Amniotic stem cell (primary cell): ENCODE measurements at places on chromosomes 11 and 22.

DNA sequence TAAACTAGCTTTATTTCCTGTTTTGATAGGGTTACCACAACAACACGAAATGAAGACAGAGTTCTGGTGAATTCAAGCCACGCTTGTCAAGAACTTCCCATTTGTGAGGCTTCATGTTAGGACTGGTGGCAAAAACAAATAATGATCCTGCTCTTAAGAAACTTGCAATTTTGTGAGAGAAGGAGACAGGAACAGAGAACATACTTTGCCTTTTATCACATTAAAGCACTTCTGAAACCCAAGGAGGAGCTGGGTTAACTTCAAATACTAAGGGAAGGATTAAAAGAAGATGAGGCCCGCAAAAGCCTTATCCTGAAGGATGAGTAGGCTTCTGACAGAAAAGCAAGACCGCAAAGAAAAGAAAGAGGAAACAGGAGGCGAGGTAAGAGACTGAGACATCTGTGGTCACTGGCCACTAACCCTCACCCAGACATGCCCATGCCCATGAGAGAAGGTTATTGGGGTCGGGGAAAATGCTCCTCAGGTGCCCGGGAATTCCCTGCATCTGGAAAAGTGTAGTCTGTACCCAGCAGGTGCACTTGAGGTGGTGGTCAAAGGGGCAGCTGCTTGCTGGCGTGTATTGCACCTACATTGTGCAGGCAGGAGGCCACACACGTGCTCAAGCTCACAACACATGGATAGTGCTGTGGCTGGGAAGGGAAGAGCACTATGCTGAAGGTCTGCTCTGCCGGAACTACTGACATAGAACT lies 50.5 kb downstream of the MAPK1 start:
- peak; percentile 84 for DNase-seq

GRCh38 chr11:71209656-71210055 lies 42.7 kb downstream of the SHANK2 start:
- no peak for DNase-seq

DNA sequence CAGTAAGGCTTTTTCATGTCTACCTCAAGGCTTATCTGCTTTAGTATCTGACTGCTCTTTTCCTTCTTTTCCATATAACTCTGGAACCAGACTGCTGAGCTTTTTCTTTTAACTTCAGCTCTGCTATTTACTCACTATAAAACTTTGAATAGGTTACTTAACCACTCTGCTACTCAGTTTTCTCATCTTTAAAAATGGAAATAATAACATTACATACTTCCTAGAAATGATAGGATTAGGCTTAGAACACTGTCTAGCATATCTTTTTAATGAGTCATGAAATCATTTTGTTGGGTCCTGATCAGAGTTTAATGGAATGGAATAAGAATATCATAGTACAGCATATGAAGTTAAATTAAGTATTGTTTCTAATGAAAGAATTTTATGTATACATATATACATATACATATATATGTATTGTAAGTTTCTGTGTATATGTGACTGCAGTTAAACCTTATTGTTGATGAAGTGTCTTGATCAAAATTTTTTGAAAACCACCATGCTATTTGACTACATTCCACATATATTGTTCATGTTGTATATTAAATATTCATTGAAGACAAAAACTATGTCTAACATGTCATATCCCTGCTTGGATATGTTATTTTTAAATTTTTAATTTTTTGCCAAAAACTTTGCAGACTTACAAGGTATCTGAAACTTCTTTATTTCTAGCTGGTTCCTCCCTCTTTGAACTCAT lies 120.2 kb downstream of the METTL15 start:
- DNase-seq, result no peak

DNA sequence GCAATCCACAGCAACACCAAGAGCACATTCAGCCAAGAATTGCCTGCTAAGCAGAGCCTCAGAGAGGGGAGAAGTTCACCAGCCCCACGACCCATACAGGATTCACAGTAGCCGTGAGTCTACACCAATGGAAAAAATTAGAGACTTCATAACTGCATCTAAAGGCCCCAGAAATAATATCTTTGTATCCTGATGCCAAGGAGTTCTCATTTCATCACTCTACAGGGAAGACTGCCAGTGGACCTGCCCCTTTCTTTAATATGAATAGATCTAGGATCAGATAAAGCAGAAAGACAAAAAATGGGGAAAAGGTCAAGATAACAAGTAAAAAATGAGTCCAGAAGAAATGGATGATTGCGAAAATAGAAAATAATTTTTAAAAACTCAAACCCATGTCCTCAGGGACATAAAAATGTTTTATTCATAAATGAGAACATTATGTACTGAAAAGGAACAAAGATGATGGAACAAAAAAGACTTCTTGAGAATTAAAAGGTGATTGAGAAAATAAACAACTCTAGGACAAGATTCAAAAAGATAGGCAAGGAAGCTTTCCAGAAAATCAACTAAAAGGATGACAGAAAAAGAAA lies 9.5 kb downstream of the APOL3 start:
- no peak for DNase-seq

GRCh38 chr11:110279881-110280280 lies 16.5 kb downstream of the RDX start:
- DNase-seq, result no peak

DNA sequence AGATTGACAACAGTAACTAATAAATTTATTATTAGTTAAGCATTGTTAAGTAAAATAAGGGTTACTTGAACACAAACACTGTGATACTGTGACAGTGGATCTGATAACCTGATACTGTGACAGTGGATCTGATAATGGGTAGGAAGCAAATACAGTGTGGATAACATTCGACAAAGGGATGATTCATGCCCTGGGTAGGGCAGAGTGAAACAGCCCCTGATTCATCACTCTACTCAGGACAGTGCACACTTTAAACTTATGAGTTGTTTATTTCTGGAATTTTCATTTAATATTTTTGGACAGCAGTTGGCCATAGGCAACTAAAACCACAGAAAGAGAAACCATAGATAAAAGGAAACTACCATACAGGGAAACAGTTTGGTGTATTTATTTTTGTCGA lies 60.8 kb upstream of the CTSC start:
- DNase-seq, result no peak

- DNase-seq, result no peak
Observed at GRCh38 chr11:133409799-133410198, 122.5 kb downstream of the OPCML start.

GRCh38 chr22:21926728-21927127 lies 25.9 kb downstream of the PPM1F start:
- no peak for DNase-seq

DNA sequence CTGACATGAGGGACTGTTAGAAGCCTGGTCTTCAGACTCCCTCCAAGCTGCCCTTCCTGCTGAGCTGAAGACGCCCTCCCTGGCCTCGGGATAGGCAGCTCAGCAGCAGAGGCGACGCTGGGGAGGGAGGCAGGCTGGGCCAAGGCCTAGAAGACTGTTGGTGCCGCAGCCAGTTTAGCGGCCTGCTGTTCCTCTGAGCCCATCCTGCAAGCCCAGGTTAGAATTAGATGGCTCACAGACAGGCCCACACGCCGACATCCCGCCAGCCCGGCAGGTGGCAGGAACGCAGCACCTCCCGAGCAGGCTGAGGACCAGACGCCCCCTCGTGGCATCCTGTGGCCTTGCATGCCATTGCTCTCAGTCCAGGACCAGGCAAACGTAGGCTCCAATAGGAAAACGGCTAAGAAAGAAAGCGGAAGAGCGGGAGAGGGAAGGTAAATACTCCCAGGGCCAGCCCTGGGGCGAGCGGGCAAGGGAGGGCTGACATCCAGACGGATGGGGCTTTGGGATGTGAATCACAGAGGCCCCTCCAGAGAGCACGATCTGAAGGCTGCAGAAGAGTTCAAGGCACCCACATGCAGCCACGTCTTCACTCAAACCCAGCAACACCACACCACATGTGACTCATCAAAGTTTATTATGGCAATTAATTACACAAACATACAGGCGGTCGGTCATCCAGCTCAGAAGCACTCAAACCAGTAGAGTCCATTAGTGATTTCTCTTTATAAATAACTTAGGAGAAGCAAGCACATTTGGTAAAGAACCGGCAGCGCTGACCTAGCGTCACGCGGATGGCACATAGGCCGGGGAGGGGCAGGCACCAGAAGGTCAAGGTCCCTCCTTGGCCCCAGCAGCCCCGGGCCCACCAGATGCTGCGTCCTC lies 27.6 kb downstream of the CD5 start:
- no peak for DNase-seq

DNA sequence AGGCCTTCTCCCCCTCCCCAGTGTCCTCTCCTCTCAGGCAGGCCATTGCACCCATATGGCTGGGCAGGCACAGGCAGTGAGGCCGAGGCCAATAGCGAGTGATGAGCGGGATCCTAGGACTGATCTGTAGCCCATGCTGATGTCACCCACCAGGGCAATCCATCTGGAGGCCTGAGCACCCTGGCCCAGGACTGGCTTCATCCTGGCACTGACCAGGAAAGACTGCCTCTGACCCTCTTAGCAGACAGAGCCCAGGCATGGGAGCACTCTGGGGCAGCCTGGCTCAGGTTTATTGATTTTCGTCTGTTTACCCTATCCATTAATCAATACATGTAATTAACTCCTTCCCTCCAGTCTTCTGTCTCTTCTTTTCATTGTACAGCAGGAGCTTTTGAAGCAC lies 5.1 kb upstream of the TIRAP start:
- no peak for DNase-seq

GRCh38 chr11:62025487-62026105 lies 58.2 kb upstream of the FTH1 start:
- peak; percentile 26 for DNase-seq

DNA sequence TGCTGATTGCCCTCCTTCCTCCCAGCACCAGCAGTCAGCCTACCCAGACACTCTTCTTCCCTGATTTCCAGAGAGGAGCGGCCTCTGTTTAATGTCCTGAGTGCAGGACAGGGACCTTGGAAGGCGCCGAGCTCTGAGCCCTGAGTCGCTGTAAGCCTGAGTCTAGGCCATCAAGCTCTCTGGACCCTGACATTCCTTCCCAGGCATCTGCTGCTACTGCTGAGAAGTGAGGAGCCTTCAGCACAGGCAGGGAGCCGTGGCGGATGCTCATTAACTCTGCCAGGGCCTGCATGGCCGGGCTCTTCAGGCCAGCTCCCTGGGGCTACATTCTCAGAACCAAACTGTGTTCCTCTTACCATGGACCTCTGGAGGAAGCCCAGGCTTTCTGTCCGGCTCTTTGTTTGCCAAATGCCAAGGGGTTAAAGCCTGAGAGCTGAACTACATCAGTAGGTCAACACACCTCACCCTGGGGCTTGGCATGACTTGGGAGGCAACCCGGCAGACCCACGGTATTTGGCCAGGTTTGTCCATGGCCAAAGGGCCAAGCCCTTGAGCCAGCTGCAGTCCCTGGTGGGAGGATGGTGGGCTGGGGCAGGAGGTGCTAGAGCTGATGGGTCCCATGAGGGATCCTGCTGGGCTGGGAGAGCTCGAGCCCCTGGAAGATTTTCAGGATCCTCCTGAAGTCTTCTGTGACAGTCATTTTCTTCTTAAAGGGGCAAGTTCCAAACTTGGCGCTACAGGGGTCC lies 721.4 kb downstream of the BRD1 start:
- no peak for DNase-seq

- DNase-seq, result no peak
Observed at GRCh38 chr11:47108214-47108613, 68.5 kb downstream of the ARFGAP2 start.

DNA sequence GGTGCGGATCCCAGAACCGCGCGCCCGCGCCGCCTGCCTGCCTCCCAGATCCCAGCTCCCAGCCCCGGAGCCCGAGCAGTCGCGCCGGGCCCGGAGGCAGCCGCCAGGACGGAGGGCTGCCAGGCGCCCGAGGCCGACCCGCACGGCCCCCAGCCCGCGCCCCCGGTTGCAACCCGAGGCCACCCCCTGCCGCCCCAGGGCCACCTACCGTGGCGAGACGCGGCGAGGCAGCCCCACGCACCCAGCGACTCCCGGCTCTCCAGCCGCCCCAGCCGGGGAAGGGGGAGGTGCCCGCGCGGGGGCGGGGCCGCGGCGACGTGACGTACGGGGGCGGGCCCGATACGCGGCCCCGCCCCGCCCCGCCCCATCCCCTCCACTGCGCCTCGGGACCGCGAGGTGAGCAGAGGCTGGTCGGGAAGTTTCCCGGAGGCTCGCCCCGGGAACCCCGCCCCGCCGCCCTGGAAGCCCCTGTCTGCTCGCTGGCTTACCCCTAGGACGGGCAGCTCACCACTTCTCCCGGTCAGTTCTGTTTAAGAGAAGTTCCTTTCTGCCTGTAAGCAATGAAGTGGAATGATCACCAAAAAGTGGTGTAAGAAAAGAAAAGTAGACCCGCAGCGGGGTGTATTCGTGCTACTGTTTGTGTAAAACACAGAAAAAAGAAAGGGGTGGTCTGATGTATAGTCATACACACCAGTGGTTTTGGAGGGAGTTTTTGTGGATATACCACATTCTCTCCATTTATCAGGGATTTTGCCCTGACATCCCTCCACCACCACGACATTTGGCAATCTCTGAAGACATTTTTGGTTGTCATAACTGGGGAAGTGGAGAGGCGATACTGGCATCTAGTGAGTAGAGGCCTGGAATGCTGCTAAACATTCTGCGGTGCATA lies at the start of gene TPST2:
TSS of gene TPST2 (minus strand) at position 288 of the 892 bp plus-strand sequence. CDS start 48,502 bp downstream, outside the sequence.
- DNase-seq, result peak; percentile 32

GRCh38 chr22:43100225-43100624 lies 10.3 kb upstream of the BIK start:
- DNase-seq, result no peak

GRCh38 chr11:1643146-1643690 lies 13.6 kb downstream of the KRTAP5-5 start:
- no peak for DNase-seq

DNA sequence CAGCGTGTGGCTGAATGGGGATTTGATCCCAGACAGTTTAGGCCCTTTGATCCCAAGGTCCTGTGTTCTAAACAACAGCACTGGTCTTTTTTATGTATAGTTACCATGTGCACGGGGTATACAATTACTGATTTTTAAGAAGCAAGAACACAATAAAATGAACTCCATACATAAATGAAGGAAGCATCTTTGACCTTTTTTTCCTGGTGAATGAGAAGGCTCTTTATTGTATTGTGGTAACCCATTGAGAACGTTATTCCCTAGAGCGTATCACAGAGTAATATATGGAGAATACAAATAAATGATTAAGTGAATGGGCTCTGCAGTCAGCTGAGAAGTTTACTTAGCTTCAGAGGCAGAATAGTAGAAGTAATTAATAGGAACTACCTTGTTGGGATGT lies 563.6 kb downstream of the NTM start:
- no peak for DNase-seq

DNA sequence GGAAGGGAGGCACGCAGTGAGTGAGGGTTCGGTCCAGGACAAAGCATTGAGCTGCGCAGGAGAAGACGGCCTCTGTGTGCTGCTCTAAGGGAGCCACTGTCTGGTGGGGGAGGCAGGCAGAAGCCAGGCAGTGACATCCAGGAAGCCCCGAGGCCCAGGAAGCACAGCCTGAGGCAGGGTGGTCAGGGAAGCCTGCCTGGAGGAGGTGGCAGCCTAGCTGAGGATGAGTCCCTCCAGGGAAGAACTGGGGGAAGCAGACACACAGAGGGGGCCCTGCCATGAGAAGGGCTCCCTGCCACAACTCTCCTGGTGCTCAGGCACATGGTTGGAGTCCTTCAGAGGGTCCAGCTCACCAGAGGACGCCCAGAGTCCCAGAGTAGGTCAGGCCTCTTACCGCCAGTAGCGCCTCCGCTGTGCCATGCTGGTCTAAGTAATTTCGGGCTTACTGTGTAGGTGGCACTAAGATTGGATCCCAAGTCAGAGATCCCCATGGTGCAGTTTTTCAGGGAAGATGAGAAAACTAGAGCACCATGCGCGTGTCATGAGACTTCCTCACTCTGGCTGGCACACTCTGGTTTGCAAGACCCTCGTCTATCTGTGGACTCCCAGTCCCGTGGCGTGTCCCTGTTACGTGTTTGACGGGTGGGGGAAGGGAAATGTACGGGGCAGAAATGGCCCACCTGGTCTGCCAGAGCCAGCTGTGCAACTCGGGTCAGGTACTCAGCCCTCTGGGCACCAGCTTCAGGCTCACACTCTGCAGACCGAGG lies 887.2 kb downstream of the BRD1 start:
- no peak for DNase-seq
